ENCODE measurements at places on chromosomes 7 and 10.
A peak's percentile ranks its signal among the peaks of the same experiment; 100 is the strongest.

DNA sequence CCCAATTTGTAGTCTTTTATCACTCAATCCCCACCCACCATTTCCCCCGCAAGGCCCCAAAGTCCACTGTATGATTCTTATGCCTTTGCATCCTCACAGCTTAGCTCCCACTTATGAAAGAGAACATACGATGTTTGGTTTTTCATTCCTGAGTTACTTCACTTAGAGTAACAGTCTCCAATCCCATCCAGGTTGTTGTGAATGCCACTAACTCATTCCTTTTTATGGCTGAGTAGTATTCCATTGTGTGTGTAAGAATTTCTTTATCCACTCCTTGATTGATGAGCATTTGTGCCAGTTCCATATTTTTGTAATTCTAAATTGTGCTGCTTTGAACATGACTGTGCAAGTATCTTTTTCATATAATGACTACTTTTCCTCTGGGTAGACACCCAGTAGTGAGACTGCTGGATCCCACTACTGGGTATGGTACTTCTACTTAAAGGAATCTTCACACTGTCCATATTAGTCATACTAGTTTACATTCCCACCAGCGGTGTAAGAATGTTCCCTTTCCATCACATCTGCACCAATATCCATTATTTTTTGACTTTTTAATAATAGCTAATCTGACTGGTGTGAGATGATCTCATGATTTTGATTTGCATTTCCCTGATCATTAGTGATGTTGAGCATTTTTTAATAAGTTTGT lies 152.6 kb downstream of the JMJD1C start:
- DNase-seq: no peak

DNA sequence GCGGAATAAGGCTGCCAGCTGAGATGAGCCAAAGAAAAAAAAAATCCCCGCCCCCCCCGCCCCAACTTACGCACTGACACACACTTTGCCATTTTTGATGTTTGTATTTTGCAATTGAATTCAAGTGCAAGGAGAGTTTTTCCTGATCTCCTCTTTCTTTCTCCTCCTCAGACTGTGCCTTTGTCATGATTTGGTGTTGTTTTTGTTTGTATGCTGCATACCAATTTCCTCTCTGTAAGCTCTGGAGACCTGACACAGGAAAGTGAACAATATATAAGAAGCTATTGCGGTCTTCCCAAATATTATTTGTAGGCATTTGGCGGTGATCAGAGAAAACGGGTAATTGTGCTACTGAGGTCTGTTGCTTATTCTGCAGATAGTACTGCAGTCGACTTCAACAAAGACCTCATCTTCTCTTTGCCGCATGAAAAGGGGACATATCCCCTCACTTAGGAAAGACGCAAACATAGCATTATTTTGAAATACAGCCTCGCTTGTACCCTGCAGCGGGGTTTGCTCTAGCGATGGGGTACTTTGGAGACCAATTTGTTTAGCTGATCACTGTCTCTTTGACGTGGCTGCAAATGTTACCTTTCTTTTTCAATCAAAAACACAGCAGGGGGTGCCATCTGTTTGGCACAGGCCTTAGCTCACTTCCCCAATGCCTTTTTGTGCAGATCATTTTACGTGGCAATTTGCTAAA lies 206.6 kb downstream of the SKAP2 start:
- DNase-seq: no peak

DNA sequence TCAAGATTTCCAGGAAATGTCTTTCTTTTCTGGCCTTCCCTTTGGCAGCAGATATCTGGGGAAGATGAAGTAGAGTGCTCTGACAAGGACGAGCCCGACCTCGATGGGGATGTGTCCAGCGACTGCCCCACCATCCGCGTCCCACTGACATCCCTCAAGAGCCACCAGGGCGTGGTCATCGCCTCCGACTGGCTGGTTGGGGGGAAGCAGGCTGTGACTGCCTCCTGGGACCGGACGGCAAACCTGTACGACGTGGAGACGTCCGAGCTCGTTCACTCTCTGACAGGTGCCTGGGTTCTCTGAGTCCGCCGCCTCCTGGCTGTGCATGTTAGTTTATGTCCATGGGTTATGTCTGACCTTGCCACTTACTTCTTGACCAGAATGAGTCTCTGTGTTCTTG lies 47.4 kb downstream of the WDR37 start:
- DNase-seq: no peak

- DNase-seq: no peak
Measured at GRCh38 chr10:4331150-4331549, 494.9 kb upstream of the AKR1E2 start.

DNA sequence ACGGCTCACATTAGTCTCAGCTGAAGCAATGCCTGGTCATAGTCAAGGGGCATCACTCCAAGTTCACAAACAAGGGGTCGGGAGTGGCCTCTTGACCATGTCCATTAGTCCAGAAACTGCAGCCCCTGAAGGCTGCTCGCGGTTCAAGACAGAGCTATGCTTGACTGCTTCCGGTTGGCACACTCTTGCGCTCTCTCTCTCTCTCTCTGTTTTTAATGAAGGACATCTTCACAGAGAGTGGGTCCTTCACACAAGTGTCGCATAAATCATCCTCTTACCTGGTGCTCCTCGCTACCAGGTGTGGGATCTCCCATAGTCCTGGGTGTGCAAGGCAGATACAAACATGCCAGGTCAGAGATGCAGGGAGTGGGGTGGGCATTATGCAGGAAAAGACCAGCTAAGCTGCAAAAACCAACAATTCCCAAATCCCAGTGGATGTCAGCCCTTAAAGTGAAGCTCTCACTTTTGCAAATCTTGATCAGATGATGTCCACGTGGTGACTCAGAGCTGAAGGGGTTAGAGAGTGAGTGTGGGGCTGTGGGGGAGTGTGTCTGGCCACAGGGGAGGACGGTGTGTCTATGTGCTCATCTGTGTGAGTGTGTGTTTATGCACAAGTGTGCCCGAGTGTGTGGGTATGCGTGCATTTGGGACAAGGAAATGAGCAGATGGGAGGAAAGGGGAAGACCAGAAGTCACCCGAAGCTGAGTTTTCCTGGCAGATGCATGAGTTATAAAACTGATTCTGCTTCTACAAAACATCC lies 83.7 kb upstream of the PPP2R2D start:
- no peak for DNase-seq

DNA sequence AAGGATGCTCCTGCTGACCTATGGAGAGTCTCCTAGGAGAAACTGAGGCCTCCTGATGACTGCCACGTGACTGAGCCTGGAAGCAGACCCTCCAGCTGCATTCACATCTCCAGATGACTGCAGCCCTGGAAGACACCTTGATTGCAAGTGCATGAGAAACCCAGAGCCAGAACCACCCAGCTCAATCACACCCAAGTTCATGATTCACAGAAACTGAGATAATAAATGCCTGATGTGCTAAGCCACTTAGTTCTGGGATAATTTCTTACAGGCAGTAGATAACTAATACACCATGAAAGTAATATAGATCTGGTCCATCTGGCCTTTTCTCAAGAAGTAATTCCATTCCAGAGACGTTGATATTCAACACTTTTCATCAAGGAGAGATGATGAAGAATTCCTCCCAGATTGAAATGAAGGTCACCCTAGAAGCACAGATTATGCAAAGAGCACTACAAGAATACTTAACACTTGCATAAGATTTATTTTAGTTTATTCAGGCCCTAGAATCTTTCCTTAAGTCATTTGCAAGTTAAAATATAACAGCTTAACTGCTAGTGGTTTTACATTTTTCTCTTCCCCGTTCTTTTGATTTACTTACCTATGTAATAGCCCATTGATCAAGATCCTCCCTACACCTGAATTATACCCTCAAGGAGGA lies 208.2 kb upstream of the INHBA start:
- peak; percentile 76 for DNase-seq

- DNase-seq: peak; percentile 44
Measured at GRCh38 chr10:78458983-78459638, 425.4 kb downstream of the RPS24 start.

DNA sequence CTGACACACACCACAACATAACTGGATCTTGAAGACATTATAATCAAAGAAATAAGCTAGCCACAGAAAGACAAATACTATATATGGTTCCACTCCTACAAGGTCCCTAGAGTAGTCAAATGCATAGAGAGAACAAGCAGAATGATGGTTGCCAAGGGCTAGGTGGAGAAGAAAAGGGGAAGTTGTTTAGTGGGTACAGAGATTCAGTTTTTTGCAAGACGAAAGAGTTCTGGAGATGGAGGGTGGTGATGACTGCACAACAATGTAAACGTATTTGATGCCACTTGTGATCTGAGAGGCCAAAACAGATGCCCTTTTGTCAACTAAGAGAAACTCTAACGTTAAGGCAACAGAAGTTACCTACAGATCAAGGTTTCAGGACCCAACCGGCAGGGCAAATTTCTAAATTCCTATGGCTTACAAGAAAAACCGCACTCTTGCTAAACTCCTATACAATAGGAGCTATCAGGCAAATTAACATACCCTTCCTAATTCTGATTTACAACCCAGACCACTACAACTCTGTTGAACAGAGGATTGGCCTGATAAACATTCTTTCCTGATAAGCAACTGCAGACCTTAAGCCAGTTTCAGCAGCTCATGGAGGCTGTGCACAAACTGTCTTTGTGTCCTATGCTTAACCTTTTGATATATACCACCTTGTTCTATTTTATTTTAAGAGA lies 69.0 kb downstream of the FAM107B start:
- DNase-seq: no peak

- no peak for DNase-seq
Measured at GRCh38 chr10:127926455-127926854, 19.6 kb downstream of the PTPRE start.

GRCh38 chr7:81956520-81956919 lies 186.7 kb upstream of the HGF start:
- no peak for DNase-seq

- no peak for DNase-seq
Measured at GRCh38 chr10:126066456-126066855, 170.1 kb downstream of the FANK1 start.

DNA sequence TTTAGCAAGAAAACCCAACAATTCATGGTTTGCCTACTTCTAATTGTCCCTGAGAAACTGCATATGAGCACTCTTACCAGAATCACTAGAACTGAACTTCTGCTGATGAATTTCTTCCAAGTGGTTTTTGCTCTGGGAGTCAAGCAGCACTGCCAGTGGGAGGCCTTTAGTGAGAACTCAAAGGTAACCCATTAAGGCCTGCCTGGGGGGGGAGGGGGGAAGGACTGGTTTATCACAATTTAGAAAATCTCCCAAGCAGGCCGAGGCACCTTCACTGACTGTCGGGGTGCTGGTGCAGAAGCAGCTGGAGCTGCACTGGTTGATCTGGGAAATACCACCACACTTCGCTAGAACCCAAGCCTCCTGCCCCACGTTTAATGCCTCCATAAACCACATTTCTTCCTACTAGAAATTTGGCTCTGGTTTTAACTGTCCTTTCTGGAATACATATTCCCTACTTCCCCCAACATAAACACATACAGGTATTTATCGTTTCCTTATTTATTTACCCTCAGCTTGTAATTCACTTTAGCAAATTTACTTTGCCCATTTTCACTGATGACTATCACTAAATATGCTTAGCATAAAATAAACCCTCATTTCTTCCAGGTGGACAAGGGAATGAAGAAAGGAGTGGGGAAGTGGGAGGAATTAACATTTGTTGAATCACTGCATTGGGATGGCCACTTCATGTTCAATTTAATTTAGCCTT lies 14.2 kb downstream of the ANK3 start:
- DNase-seq: no peak

GRCh38 chr7:23710000-23710399 lies at the start of gene STK31:
Gene STK31 (plus strand): TSS chr7:23710219. CDS start chr7:23710286, 67 bp downstream.
- no peak for DNase-seq

DNA sequence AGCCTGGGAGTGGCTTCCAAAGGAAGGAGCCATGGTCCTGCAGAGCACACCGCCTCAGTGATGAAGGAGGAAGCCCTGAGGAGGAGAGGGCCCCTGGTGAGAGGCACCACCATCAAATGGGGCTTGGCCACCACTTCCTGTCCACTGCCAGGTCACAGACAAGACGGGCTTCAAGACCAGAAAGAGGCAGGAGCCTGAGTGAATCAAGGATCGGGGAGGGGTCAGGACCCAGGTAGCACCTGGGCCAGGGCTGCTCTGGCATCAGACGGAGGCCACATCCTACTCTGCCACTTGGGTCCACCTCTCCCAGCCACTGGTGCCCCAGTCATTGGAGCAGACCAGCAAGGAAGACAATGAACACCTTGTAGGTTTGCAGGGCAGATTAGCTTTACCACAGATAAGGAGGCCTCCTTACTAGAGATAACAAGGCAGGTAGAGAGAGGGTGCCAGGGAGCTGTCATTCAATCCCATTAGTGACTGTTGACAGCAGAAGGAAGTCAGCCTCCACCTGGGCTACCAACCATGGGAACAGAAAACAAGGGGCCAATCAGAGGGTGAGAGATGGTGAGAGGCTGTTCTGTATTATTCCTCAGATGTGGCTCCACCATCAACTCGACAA lies 143.4 kb downstream of the TNS3 start:
- DNase-seq: no peak

GRCh38 chr10:87589645-87590051 lies 70.0 kb upstream of the PAPSS2 start:
- no peak for DNase-seq

DNA sequence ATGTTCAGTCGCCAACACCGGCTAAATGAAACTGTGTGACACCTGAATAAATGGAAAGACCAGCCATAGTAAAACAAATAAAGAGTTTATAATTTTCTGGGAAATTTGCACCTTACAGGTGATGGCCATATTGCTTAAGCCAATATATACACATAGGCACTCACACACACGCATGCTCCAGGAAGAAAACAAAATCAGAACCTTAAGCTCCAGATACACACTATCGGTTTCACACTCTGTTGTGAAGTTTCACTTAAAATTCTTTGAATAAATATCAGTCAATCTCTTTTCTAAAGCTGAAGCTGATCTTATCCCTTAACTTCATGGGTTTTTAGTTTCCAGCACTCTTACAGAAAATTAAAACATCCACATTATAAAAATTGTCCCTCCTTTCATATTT lies 226.7 kb upstream of the MDFIC start:
- DNase-seq: no peak

DNA sequence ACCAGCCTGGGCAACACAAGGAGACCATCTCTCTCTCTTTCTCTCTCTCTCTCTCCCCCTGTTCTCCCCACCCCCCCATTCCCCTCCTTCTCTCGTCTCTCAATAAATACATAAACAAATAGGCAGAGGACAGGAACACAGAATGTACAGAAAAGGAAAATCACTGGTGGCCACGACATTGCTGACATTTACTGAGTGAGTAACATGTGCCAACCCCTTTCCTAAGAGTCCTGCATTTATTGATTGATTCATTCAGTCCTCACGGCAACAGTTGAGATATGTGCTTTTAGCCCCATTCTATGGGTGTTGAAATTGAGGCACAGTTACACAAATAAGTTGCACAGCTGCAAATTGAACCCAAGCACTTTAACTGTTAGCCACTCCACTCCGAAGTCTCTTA lies 114.3 kb upstream of the SAMD8 start:
- no peak for DNase-seq

DNA sequence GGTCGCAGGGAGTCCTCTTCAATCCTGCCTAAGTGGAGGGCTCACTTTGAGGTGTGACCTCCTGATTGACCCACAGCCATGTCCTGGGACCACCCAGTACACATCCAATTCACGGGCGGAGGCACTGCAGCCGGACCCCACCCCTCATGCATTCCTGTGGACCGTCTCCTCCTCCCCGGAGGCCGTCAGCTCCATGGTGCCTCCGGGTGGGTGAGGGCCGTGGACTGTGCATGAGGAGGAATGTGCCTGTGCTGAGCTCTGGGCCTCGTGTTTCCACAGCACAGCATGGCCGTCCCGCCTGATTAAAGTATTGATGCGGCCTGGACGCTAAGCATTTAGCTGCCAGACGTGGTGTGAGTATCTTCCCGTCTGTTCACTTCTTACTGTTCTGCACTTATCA lies 52.8 kb downstream of the CFAP46 start:
- DNase-seq: no peak

GRCh38 chr10:43264344-43264964 lies 2.4 kb downstream of the RASGEF1A start:
- no peak for DNase-seq
